Activated T-cell treated with anti-CD3 and anti-CD28 coated beads, Interleukin-2, amount 50 U/mL, for 72 hours (primary cell): ENCODE measurements at places on chromosomes 6 and 20.
A peak's percentile ranks its signal among the peaks of the same experiment; 100 is the strongest.

- DNase-seq = no peak
Measured at GRCh38 chr6:118981884-118982574, 47.1 kb upstream of the MCM9 start.

DNA sequence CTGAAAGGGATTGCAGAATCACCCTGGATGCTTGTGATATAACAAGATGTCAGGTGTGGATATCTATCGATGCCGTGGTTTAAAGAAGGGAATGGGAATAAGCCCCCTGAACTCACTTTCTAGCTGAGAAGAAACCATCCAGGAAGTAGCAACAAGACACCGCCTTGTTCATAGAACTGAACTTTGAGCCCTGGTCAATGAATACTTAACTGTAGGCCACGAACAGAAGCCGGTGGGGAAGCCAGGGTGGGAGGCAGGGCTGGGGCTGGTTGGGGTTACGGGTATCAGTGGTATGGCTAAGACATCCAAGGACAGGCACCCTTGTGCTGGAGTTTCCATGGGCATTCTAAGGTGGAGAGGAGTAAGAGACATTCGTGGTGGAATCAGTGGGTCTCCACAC, 61.0 kb downstream of the UST start:
- no peak for DNase-seq

- DNase-seq = peak; percentile 76
Measured at GRCh38 chr20:46021361-46022359, 7.4 kb upstream of the SLC12A5 start.

GRCh38 chr6:11675601-11676000, 103.0 kb downstream of the ADTRP start:
- DNase-seq = no peak
